ENCODE measurements at places on chromosomes 3 and 15. TPM values are rescaled to one million over a fixed set of nuclear protein-coding genes. Genes with fewer than 3 reads are reported as not detected.

Gene NPAP1
- total RNA-seq, result not detected

Gene ARHGEF26
- total RNA-seq, result 6.5 TPM

Gene OR5K2
- not detected for total RNA-seq

Gene CACNA2D2
- total RNA-seq, result 0.58 TPM

Gene RTP1
- total RNA-seq, result not detected

Gene MYZAP
- total RNA-seq, result 1.6 TPM

Gene CHRNB4
- total RNA-seq, result 0.77 TPM

Gene CNTN3
- not detected for total RNA-seq

Gene RFT1
- 28.2 TPM for total RNA-seq

Gene PPCDC
- total RNA-seq, result 20.8 TPM

Gene KNL1
- 7.0 TPM for total RNA-seq

Gene CPN2
- total RNA-seq, result not detected

Gene TTLL13
- 0.61 TPM for total RNA-seq

Gene CCNB2
- 103 TPM for total RNA-seq

Gene IL5RA
- not detected for total RNA-seq

Gene PROS1
- 9.7 TPM for total RNA-seq

Gene CCR1
- not detected for total RNA-seq

Gene GHRL
- not detected for total RNA-seq

Gene RFTN1
- 3.3 TPM for total RNA-seq

Gene RAD51
- 21.3 TPM for total RNA-seq

Gene CLEC3B
- not detected for total RNA-seq

Gene ATP8B4
- 1.1 TPM for total RNA-seq

Measured in A549 treated with RU486 at 1 μM for 4 hours (cell line).